ENCODE measurements at places on chromosomes 2 and 18.

DNA sequence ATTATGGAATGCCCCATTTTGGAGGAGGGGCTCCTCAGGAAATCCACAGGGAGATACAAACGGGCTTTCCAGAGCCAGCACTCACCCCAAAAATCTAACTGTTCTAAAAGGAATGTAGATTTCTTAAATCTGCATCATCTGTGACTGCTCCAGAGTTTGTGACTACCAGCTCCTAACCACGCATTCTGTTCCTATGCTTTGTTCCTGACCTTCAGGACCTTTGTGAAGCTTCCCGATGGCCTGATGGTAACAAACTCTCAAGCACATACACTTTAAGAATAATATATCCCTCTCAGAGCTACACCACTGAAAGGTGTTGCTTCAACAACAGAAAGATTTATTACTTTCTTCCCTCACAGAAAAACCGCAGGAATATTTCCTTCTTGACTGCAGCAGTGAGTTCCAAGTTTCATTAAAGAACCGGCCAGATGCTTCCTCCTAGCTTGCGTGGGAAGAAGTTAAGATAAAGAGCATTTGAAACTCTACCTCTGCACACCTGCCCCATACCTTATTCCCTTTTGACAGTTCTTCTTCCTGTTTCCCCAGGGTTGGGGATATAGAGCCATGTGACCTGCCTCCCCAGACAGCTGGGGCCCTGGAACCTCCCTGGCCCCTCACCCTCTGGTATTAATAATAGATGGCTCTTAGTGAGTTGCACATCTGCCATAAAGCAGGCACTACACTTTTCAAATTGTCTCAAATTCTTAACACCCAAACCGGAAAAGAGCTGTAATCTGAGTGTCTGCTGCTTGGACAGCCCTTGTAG is 40.2 kb upstream of the EML4 start:
- DNase-seq: no peak

- DNase-seq: peak; percentile 55
Observed at GRCh38 chr18:42298759-42299675, 344.0 kb downstream of the PIK3C3 start.

- DNase-seq: no peak
Observed at GRCh38 chr2:98804736-98805135, 73.8 kb upstream of the MGAT4A start.

GRCh38 chr18:47632970-47633635 is 297.4 kb downstream of the SMAD2 start:
- DNase-seq: no peak

DNA sequence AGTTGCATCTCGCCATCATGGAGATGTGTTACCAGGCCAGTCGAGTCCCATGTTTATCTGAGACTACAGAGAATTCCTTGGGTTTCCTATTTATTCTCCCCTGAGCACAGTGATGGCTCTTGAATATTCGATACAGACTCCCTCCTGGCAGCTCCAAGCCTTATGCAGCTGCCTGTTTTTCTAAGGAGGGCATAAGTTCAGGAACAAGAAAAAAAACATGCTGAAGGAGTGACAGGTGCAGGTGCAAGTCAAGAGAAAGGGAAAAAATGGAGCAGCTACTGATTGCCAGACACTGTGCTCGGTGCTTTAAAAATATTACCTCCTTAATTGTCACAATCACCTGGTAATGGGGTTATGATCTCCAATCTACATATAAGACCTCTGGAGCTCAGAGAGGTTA is 177.2 kb upstream of the DPP10 start:
- DNase-seq: no peak

GRCh38 chr2:164554487-164554886 is 66.8 kb downstream of the GRB14 start:
- no peak for DNase-seq

- no peak for DNase-seq
Observed at GRCh38 chr2:235852526-235852920, 315.7 kb downstream of the GBX2 start.

GRCh38 chr2:119234021-119235019 is 10.7 kb downstream of the STEAP3 start:
- peak; percentile 59 for DNase-seq

GRCh38 chr2:37742286-37742685 is 70.8 kb upstream of the CDC42EP3 start:
- no peak for DNase-seq

GRCh38 chr2:23475036-23475435 is 90.1 kb downstream of the KLHL29 start:
- no peak for DNase-seq

GRCh38 chr2:27518113-27518781 is 21.6 kb downstream of the GCKR start:
- no peak for DNase-seq

- DNase-seq: no peak
Observed at GRCh38 chr2:97781981-97782380, 68.6 kb downstream of the ZAP70 start.

DNA sequence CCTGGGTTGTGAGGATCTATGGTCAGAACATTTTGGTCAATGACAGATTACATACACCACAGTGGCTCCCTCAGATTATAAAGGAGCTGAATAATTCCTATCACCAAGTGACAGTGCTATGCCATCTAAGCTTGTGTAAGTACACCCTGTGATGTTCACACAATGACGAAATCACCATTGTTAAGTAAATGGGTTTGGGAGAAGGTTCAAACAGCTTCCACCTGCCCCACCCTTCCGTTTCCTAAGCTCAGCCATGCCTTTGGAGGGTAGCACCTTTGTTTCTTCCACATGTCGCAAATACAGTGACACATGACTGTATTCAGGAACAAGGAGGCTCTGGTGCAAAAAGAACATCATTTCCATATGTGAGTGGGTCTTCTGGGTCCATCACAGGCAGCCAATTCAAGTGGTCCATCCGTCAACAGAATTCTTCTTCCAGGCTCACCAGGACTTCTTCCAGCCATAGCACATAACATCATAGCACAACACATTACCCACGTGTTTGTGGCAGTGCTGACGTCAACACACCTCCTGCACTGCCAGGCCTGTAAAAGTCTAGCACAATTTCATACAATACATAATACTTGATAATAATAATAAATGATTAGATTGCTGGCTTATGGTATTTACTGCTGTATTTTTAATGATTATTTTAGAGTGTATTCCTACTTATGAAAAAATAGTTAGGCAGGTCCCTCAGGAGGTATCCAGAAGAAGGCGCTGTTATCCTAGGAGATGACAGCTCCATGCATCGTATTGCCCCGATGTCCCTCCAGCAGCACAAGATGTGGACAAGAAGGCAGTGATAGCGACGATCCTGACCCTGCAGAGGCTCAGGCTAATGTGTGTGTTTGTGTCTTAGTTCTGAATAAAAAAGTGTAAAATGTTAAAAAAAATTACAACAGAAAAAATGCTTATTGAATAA is 264.8 kb downstream of the ANAPC1 start:
- no peak for DNase-seq

DNA sequence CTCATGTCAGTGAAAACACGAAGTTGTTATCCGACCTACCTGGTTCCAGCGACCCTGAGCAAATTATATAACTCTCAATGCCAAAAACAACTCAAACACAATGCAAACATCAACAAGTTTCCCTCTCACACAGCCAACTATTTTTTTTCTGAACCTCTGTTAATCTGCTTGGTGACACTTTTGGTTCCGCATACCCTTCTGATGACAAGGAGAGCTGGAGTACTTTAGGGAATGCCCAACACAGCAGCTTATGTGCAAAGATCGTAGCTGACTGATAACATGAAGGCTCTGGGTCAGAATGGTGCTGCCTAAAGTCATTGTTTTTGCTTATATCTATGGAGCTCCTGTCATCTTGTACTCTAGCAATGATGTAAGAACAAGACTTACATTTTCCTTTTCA is 72.7 kb upstream of the CCDC68 start:
- DNase-seq: peak; percentile 34

DNA sequence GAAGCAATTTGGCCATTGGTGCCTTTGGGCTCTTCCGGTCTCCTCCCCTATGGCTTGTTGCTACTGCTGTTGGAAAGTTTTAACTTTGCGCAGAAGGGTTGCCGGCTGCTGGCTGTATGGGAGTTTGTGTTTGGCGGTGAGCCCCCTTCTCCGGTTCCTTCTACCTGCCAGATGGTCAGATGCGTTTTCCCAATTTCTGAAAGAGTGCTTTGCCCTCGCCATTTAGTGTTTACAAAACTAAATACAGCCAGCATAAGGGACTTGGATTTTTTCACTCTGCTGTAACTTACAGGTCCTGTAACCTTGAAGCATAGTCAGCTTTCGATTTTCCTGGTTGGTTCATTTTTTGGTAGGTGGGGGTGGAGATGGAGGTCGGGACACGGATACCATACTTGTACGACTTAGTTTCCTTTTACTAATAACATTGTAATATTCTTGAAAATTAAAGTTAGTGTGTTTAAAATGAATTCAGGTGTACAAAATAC is 604 bp downstream of the COQ10B start:
- DNase-seq: peak; percentile 86

DNA sequence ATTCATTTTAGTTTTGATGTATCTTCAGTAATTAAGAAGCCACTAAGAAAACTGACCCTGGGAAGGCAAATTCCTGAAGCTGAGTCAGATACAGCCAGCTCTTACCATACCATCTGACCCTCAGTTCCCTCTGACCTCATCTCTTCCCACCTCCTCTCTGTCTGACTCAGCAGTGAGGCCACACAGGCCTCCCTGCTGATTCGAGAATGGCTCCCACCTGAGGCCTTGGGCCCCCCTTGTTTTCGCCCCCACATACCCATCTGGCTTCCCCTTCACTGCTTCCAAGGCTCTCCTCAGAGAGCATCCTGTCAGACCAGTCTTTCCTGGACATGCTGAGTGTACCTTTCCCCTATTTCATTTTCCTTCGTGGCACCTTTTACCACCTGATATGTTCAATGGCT is 71.0 kb upstream of the CYP1B1 start:
- DNase-seq: peak; percentile 78

DNA sequence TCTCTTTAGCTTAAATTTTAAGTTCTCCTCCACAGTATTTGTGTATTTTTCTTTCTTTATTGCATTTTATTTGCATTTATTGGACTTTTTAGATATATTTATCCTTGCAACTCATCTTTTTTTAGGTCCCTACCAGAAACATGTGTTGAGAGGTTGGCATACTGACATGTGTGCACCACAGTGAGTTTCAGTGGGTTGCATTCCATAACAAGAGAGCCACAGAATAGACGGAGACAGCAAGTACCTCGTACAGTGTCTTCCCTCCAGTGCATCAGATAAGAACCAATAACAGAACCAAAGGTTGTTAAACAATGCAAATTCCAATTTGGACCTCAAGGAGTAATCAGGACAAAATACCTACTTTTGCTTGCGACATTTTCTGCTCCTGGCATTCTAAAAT is 111.9 kb downstream of the DNAH7 start:
- DNase-seq: no peak

DNA sequence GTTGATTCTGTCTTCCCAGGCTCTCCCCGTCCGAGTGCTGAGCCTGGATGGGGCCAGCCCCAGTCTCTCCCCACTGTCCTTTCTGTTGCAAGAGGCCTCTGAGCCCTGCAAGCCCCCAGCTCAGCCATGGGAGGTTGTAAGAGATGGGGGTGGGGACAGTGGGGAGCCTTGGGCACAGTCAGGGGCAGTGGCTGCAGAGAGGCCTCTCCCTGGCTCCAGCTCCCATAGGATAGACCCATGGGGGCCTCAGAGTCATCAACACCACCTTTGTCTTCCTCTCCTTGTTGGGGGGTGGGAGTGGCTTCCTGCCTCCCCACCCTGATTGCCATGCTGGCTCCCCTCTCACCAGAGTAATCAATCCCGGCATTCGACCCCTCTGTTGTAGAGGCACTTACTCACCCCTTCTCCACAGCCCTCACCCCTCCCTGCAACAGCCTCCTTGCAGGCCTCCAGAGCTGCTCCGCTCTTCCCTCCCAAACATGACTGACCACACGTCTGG is 37.5 kb upstream of the NPAS2 start:
- DNase-seq: no peak

GRCh38 chr2:42053791-42054701 is 6.2 kb downstream of the PKDCC start:
- no peak for DNase-seq

DNA sequence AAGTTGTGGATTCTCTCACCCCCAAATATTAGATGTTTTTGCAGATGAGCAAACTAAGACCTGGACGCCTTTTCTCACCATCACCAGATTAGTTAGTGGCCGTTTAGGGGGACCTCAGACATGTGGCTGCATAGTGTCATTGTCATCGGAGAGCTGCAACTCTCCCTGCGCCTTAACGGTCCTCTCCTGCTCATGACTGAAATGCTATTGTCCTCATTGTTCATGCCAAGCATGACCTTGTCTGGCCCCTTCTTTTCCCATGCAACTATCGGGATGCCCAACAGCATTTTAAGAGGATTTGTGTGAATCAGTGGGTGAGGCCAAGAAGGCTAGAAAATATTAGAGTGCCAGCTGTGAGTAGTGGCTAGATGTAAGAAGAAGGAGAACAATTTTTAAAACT is 174.2 kb downstream of the SOCS6 start:
- no peak for DNase-seq

- DNase-seq: no peak
Observed at GRCh38 chr2:235480614-235481013, 13.2 kb upstream of the AGAP1 start.

DNA sequence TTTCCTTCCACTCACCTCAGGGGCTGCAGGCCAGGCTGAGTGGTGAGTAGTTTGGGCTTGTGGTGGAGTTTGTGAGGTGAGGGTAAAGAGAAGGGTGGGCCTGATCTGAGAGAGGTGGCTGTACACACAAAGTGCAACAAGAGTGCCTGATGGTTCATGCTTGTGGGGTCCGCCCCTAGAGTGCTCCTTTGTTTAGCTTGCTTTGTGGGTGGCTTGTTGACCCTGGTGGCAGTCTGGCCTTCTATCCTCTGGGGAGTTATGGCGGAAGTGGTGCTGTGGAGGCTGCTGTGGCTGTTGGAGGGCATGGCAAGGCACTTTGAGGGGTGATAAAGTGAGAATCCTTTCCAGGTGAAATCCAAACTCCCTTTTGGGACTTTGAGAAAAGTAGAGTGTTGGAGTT is 10.6 kb downstream of the UBE2F start:
- DNase-seq: no peak

GRCh38 chr2:80326214-80326613 is 21.7 kb upstream of the LRRTM1 start:
- peak; percentile 18 for DNase-seq

DNA sequence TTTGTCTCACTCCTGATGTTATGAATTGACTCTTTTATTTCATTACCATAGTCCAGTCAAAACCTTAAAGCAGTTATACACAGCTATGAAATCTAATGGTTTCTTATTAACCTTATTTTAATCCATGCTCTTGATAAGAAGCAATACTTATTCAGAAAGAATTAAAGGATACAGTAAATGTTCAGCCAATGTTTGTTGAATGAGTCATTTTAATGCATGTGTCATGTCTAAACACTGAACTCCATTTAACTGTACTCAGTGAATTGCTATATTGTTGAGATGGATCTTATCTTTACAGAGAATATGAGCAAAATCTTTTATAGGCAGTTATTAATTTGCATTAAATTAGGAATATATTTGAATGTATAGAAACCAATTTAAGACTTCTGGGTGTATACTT is 135.1 kb upstream of the TFPI start:
- DNase-seq: no peak
